ENCODE measurements at places on chromosomes 1 and 21.
A peak's percentile ranks its signal among the peaks of the same experiment; 100 is the strongest.

GRCh38 chr1:35930593-35931445, at the start of gene AGO3:
Gene AGO3 (plus strand): TSS chr1:35931105. CDS start chr1:35931427, 322 bp downstream.
- peak; percentile 15 for DNase-seq

DNA sequence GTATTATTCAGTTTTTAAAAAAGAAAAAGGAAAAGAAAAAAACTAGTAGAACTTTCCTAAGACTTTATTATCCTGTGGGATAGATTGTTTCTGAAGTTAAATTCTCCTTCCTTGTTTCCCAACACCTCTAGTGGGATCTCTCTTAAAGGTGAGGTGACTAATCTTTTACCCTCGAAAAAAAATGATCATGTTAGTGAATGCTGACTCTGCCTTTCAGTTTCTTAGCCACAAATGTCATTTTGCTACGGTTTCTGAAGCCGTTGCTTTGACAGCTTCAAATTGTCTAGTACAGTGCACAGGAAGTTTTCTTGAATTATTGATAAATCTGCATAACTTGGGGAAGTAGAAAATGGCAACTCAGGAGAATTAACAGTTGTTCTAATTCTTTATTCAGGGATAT, 13.0 kb upstream of the NEK7 start:
- no peak for DNase-seq

- no peak for DNase-seq
Measured at GRCh38 chr1:232278925-232279324, 351.0 kb downstream of the SIPA1L2 start.

DNA sequence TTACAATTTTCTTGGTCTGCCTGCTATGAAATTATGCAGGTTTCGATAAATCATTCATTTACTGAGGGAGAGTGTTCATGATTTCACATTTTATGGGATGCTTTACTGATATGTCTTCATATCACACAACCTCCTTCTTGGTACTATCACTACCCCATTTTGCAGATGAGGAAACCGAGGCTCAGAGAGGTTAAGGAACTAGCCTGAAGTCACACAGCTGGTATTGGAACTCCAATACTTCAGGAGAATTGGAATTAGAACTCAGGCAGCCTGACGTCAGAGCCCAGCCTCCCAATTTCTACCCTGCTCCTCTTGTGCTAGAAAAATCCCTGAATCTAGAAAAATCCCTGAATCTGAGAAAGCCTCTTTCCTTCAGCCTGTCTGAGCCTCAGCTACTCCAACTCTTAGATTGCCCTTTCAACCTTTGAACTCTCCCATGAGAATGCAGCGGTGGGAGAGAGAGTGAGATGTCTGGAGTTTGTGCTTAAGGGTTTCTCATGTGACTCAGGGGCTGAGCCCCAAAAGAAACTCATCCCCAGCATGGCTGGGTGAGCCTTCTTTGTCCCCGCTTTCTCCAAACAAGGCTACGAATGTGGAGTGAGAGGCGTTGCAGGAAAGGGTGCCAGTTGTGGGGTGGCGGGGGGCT, 50.8 kb upstream of the IFNLR1 start:
- DNase-seq, result no peak

DNA sequence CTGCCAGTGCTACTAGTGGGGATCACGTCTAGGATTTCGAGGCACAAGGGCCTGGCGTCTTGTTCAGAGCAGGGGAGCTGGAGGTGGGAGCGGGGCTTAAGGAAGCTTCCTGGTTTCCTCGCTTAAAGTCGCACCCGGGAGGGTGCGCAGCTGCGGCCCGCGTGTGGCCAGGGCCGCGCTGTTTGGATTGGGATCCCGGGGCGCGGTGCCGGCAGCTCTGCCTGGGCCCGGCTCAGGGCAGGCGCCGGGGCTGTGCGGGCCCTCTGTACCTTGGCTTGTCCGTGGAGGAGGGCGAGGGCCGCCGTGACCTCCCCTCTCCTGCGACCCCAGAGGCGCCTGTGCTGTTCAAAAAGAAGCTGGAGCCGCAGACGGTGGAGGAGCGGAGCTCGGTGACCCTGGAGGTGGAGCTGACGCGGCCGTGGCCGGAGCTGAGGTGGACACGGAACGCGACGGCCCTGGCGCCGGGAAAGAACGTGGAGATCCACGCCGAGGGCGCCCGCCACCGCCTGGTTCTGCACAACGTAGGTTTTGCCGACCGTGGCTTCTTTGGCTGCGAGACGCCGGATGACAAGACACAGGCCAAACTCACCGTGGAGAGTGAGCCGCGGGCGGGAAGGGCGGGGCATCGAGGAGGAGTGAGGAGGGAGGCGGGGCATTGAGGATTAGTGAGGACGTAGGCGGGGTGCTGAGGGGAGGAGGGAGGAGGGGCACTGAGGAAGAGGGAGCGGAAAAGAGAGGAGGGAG, 67.8 kb downstream of the OBSCN start:
- no peak for DNase-seq

DNA sequence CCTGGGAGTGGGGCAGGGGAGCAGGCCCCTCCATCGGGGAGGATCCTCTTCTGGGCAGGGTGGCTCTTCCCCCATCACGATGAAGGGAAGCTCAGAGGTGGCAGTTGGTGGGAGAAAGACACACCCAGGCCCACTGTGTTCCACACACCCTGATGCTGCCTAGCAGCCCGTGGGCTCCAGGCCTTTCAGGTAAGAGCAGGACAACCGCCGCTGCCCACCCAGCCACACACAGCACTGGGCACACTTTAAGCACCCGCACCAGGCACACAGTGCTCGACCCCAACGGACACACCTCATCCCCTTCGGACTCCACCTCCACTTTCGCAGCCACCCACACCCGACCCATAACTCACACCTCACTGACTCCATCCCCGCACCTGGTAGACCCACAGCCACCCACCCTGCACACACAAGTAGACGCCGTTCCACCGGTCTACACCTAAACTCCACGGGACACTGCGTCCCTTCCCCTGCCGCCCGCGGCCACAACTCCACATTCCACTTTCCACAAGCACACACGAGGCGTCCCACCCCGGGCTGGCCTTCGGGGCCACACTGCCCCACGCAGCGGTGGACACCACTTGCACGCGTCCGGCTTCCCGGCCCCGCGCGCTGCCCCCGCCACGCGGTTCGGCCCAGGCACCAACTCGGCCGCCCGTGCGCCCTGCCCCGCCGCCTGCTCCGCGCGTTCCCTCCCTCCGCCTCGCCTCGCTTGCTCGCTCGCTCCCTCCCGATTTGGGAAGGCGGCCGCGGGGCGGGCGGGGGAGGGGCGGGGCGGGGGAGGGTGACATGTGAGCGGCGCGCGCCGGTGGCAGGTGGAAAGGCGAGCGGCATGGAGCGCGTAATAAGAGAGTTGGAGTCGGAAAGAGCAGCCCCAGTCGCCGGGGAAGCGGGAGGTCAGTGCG, at the start of gene KCNQ4:
KCNQ4 (plus strand) TSS at position 787 of the 905 bp plus-strand sequence. CDS start 307 bp downstream, outside the sequence.
- DNase-seq, result no peak

DNA sequence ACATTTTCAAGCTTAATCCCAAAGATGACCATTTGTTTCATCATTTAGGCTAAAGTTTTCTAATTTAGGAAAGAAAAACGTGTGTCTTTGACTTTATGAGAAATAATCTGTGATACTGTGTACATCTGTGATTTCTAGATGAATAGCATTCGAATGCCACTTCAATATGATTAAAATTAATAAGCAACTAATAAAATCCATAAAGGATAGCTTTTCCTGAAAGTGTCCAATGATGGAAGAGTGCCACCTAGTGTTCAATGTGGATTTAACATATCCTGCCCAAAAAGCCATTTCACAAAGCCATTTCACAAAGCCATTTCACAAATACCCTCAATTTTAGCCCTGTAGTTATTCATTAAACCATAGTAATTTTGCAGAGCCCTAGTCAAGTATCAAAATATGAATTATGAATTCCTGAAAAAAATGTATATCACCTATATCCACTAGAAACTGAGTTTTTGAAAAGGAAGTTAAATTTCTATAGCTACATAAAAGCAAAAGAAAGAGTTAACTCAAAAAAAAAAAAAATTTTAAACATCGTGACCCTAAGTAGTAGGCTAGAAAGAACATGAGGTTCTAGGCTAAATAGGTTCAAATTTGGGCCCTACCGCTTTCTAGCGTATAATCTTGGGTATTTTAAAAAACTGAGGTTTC, 19.1 kb downstream of the NME7 start:
- no peak for DNase-seq

DNA sequence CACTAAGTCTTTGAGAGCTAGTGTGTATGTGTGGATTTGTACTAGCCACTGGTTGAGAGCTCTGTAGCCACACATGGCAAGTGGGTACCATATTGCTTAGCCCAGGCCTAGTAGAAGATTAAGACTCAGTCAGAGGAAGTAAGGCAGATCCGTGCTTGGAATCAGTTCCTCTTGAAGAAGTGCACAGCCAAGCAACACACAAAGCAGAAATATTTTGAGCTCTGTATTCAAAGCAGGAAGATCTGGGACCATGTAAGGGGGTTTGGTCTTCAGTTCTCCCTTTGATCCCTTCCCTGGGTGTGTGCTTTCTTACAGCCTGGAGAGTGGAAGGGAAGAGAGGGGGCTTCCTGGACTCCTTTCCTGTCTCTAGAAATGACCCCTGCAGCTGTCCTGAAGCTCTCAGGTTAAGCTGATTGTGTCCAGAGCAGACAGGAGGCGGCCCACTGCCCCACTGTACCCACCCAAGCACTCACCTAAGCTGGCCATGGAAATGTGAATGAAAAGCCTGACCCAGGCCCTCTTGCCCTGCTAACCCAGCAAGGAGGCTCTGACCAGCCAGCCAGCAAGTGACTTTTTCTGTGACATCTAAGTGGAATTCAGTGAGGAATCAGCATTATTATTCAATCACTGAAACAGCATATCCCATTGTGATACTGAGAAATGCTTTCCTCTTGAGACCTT, 3.6 kb downstream of the ETS2 start:
- no peak for DNase-seq

- no peak for DNase-seq
Measured at GRCh38 chr1:157310401-157310800, 172.2 kb upstream of the ETV3 start.

DNA sequence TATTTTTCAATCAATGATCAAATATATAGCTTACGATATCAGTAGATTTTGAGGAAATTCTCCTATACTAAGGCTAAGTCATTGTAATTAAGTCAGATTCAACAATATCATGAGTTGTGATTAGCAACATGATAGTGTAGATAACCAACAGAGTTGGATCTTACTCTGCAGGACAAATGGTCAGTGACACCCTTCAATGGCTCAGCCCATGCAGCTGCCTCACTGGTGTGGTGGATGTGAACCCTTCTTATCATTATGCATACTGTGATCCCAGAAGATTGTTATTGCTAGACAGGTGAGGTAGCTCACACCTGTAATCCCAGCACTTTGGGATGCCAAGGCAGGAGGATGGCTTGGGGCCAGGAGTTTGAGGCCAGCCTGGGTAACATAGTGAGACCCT, 5.6 kb downstream of the SLC16A1 start:
- DNase-seq, result no peak

- no peak for DNase-seq
Measured at GRCh38 chr1:156772728-156773497, 5.6 kb downstream of the PRCC start.

Data from Panc1 (cell line).